ENCODE measurements at places on chromosomes 7 and 10.

DNA sequence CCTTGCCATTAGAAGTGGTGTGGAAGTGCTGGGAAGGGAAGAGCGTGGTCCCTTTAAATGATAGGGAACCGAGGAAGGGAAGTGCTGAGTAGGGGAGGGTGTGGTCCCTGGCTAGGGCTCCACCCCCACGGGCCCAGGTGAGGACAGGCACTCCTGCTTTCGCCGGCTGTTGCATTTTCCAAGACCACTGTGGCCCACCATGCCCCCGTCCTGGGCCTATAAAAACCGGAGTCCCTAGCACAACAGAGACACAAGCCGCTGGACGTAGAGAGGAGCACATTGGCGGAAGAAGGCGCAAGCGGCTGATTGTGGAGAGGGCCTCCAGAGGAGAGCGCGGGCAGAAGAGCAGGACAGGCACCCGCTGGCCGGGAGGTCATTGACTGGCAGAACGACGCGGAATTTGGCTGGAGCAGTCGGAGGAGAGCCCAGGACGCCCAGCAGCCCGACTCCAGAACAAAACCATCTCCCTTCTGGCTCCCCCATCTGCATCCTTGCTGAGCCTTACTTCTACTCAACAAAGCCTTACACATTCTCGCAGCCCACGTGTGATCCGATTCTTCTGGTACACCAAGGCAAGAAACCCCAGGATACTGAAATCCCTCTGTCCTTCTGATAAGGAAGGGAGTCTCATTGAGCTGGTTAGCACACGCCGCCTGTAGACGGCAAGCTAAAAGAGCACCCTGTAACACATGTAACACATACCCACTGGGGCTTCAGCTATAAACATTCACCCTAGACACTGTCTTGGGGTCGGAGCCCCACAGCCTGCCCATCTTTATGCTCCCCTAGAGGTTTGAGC lies 146.2 kb upstream of the LYZL1 start:
- DNase-seq, result no peak

DNA sequence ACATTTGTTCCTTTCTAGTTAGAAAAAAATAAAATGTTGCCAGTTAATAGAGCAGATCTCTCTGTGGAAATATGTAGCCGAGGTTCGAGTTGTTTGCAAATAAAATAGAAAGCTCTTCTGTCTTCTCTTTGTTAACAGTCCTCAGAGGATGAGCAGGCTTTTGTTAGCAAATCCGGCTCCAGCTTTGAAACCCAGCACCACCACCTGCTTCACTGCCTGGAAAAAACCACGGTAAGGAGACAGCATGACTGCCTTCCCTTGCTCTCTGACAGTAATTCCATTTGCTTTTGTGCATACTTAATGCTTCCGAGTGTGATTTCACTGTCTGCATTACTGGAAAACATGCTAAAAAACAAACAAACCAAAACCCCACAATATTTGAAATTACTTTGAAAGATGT lies 115.6 kb downstream of the TSPAN12 start:
- peak; percentile 38 for DNase-seq

DNA sequence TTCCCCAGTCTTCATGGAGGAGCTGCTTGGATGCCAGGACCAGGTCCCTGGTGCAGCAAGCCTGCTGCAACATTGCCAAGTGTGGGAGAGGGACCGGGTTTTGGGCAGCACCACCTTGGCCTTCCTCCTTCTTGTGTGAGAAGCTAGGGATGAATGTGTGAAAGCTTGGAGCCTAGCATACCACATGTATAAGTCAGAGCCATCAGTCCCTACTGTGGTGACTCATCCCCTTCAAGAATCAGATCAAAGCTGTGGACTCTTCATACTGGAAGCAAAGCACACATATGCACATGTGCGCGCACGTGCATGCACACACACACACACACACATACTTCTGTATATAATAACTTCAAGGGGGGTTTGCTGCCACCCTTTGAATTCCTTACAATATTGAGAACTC lies 527.8 kb downstream of the LRMDA start:
- no peak for DNase-seq

DNA sequence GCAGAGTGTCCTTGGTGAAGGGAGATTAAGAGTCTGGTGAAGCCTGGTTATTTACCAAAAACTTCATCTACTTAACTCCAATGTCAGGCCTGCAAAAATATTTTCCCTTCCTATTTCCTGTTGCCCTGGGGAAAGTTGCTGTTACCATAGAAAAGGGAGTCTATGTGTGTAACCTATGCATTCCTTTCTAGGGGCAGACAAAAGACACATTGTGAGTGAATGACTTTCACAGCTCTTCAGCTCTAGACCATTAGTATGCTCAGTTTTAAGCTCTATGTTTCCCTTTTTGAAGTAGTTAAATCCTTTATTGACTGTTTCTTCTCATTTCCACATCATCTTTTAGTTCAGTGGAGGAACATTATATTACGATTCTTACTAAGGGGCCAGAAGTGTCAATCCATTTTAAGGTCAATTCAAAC lies 45.6 kb upstream of the SGCE start:
- DNase-seq, result no peak

DNA sequence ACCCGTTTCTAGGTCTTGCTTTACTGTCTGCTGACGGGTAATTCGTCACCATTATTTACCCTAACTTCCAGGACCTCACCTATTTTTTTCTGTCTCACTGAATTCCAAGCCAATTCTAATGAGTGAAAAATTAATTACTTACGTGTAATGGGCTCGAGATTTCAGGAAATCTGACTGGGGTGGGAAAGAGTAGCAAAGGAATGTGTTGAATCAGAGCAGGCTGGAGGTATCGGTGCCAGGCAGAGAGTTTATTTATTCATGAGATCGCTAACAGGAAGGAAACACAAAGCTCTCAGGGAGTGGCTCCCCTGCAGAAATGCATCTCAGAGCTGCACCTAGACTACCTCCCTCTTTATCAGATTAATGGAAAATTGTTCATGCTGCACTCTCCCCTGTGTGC lies 4.0 kb upstream of the DIP2C start:
- DNase-seq, result no peak

- DNase-seq, result no peak
Measured at GRCh38 chr10:106355450-106355849, 809.1 kb downstream of the SORCS1 start.

GRCh38 chr10:118621304-118621942 lies 26.0 kb upstream of the PRLHR start:
- DNase-seq, result no peak

DNA sequence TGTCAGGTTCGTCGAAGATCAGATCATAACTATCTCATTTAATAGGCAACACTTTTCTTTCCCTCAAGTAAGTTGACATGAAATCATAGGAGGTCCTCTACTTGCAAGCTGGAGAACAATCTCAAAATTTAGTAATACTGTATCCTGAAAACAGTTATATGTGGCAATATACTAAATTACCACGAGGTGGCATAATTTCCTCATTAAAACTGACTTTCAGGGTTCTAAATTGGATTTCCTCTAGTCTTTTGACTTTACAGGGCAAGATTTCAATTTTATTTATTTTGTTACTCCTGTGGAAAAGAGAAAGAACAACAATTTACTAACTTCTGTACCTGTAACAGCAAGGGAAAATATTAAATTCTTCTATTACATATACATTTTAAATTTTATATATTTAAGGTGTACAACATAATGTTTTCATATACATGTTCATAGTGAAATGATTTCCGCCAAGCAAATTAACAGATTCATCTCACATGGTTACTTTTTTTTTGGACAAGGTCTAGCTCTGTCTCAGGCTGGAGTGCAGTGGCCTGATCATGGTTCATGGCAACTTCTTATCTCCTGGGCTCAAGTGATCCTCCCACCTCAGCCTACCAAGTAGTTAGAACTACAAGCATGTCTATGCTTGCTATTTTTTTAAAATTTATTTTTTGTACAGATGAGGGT lies 53.4 kb upstream of the CYP2C18 start:
- DNase-seq, result no peak

GRCh38 chr7:19119870-19120486 lies 2.5 kb upstream of the TWIST1 start:
- DNase-seq, result no peak

DNA sequence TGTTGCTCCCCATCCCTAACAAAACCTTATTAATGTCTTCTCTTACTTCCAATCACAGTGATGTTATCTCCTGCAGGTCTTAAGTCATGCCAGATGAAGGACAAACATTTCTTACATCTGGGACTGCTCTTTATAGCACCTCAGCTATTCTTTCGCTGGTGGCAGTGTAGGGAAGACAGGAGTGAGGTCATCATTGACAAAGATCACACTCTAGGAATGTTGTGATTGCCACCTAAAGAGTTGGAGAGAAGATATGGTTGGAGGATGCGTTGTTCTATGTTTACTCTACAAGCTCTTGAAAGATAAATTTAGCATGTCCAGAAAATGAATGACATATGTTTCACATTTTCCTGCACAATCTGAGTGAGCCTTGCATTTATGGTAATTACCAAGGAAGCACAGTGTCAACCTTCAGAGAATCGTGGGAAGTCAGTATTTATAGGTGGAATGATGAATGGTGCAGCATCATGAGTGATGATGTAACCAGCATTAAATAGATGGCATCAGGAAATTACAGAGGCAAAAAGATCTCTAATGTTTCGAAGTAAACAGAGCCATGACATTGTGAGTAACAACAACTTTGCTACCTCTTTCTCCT lies 188.1 kb upstream of the STEAP1 start:
- DNase-seq, result no peak

DNA sequence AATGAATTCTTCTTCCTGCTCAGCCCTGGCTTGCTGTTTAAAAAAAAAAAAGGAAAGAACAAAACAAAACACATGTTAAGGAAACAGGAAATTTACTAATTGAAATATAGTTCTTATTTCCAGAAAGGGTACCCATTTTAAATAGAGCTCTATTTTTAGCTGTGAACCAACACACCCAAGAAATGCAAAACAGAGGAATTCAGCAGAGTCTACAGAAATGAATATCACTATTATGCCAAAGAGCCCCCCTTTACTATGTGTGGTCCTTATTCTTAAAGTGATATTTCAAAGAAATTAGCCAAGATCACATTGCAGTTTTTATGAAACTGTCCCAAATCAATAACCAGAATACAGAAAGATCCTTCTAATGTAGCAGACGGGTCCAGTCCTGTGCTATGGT lies 53.7 kb downstream of the CCDC6 start:
- no peak for DNase-seq

DNA sequence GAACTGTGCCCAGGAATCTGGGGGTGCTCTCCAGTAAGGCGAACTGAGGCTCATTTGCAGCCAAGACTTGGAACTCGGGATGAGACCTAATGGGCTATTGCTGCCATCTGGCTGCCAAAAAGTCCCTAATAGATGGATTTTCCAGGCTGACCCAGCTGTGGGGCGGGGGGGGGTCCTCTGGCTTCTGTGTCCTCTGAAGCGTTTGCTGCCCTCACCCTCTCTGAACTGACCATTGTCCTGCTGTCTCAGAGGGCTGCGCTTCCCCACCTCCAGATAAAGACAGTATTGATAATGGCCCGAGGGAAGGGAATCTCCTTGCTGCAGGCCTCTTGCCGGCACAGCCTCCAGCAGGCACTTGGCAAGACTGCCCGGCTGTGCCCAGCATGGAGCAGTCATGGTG lies 46.6 kb downstream of the CLEC2L start:
- no peak for DNase-seq

DNA sequence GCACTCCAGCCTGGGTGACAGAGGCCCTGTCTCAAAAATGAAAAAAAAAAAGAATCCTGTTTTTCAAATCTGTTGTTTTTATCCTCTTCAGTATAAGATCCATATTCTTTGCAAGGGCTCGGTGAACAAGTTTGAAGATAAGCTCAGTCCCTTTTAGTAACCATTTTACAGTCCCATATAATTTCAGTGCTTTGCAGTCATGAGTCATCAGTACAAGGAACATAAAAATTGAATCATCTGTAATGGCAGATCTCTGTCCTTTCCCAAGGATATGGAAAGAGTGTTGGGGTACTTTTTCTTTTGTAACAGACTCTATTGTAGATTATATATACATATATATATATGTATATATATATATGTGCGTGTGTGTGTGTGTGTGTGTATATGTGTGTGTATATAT lies 52.2 kb upstream of the ZPBP start:
- DNase-seq, result no peak

GRCh38 chr7:26238032-26238431 lies 36.5 kb downstream of the CBX3 start:
- no peak for DNase-seq

DNA sequence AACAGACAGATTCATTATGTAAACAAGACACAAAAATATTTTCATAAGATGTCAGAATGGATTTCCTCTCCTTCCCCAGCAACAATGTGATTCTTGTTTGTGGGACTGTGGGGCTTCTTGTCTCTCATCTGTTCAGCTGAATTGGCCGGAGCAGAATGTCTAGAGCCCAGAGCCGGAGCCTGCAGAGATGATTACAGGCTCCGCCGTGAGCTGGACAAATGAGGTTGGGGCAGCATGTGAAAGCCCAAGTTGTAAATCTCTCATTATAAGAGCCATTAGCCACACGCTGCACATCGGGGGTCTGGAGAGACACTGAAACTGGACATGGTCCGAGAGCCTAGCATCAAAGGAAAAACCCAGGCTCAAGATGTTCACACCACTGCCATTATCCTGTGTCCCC lies 137.0 kb upstream of the ADAM12 start:
- no peak for DNase-seq

DNA sequence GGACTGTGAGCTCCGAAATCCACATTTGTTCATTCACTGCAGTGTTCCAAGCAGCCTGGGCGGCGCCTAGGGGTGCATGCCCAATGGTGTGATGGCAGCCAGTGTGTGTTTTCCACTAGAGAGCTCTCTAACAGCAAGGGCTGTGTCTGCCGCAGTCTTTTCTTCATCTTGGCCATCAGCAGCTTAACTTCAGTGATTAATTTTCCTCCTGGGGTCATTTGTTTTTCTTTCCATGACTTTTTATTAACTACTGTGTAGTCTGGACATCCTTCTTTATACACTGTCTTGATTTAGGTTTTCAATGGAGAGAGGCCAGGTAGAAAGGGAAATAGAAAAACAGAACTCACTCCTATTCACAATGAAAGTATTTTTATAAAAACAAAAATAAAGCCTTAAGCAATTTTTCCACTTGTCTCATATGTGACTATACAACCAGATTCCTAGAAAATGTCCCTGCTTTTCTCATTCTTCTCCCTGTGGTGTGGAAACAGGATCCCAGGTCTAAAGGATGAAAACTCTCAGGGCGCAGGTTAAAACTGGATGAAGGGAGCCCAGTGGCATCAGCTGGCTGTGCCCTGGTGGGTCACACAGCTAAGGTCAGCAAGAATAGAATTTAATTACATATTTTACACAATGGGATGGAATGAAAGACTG lies 176.8 kb downstream of the PKD1L1 start:
- DNase-seq, result no peak

GRCh38 chr10:96651998-96652431 lies 65.2 kb upstream of the TM9SF3 start:
- DNase-seq, result no peak

GRCh38 chr7:54360075-54360840 lies 181.9 kb upstream of the VSTM2A start:
- no peak for DNase-seq

GRCh38 chr7:100900978-100901377 lies 5.3 kb upstream of the ACHE start:
- no peak for DNase-seq

DNA sequence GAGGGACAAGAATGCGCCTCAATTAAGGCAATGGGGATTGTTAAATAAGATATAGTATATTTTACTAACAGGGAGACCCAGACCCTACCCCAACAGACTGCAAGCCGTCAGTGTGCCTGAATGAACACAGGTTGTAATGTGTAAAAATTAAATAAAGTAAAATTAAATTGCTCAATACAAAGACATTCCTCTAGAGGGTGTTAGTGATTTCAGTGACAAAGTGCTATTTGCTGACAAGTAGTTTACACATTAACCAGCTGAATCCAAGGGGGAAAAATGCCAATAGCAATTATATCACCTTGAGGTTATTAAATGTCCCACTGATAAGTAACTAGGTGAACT lies 110.5 kb downstream of the EBF3 start:
- no peak for DNase-seq

All from cerebellar nuclear complex (tissue), 1 donor.